ENCODE measurements at places on chromosomes 6 and 20. TPM values are rescaled to one million over a fixed set of nuclear protein-coding genes. Genes with fewer than 3 reads are reported as not detected.

The SIGLEC1 gene
- not detected for total RNA-seq

- H3K27me3 ChIP-seq, result no peaks in the 10 kb centered on the region
- H3K27ac ChIP-seq, result no peak overlapping the region
- peak overlapping the region; percentile 77 for H3K4me3 ChIP-seq
These were observed 988 bp downstream of the TXNDC5 start for GRCh38 chr6:7909323-7910276.

GRCh38 chr6:43173591-43174262 lies 2.7 kb downstream of the SRF start:
- H3K36me3 ChIP-seq, result peaks cover 26% of the 10 kb centered on the region
- peak overlapping the region; percentile 99 for H3K4me3 ChIP-seq
- H3K27ac ChIP-seq, result peak overlapping the region; percentile 89
- H3K4me1 ChIP-seq, result peaks cover 43% of the 10 kb centered on the region
- DNase-seq, result peak; percentile 33

The KIF13A gene
- not detected for total RNA-seq

DNA sequence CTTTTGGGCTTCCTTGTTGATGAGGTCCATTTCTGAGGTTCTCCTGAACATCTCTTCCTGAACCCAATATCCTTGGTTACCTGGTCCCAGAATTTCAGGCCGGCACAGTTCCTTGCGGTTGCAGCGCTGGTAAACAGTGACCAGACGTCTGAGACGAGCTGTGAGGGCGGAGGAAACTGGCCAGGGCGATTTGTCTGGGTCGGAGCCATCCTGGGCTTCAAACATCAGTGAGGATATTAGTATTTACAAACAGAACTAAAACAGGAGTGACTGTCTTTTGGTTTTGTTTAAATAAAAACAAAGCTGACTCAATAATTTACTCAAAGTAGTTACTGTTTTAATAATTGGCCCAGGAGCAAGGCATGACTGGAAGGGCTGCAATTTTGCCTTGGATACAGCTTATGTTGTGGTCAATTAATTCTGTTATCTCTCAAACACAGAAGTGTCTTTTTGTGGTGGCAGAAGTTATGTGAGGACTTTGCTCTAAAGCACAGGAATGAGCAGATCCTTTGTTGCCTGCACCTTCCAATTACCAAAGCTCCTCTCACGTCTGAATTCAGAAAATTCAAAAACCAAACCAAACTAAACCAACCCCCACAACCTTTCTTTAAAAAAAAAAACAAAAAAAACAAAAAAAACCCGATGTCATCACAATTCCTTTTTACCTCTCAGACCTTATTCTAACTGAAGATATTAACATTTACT lies 58.7 kb upstream of the EMILIN3 start:
- H3K27ac ChIP-seq, result no peak overlapping the region
- no peak overlapping the region for H3K4me3 ChIP-seq
- peaks cover 19% of the 10 kb centered on the region for H3K4me1 ChIP-seq
- H3K36me3 ChIP-seq, result peaks cover 40% of the 10 kb centered on the region
- DNase-seq, result no peak

DNA sequence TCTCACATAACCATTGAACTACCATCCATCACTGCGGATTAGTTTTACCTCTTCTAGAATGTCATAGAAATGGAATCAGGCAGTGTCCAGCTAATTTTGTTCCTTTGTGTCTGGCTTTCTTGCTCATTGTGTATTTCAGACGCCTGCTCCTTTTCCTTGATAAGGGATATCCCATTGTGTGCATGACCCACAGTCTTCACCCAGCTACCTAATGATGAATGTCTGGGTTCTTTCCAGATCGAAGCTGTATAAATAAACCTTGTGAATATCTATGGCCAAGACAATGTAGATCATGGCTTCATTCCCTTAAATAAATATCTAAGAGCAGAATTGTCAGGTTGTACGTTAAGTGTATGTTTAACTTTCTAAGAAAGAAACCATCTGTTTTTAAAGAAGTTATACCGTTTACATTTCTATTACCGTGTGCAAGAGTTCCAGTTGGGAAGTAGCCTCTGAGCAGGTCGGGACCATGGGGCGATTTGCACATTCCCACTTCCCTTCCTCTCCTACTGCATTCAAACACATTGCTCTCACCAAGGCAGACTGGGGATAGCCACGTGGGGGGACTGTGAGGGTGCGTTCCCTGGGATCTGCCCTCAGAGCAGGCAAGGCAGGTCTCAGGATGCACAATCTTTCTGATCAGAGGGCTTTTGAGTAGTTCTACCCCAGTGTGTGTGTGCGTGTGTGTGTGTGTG lies 13.1 kb downstream of the CD93 start:
- no peaks in the 10 kb centered on the region for H3K36me3 ChIP-seq
- no peak overlapping the region for H3K4me3 ChIP-seq
- DNase-seq, result no peak
- no peaks in the 10 kb centered on the region for H3K27me3 ChIP-seq

DNA sequence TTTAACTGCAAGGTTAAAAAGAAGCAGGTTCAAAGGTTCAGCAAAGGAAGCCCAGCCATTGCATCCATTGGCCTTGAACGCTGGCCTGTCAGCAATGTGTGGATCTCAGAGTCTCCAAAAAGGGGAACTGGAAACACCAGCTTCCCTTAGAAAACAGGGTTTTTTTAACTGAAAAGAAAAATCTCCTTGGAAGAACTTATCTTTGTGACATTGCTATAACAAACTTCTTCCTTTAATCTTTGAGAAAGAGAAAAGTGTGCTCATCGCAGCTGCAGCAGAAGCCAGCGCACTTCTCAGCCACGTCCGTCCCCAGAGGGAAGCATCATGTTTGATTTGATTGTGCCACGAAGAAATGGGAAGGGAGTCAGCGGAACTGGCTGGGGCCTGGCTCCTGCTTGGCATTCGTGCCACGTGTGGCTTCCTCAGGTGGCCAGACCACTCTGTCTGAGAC lies 215.0 kb downstream of the SYNDIG1 start:
- no peak for DNase-seq
- no peak overlapping the region for H3K4me3 ChIP-seq
- no peaks in the 10 kb centered on the region for H3K27me3 ChIP-seq

- no peak overlapping the region for H3K27ac ChIP-seq
- no peak overlapping the region for H3K4me3 ChIP-seq
- no peaks in the 10 kb centered on the region for H3K36me3 ChIP-seq
- H3K4me1 ChIP-seq, result no peaks in the 10 kb centered on the region
- peaks cover 14% of the 10 kb centered on the region for H3K27me3 ChIP-seq
These were observed 7.4 kb upstream of the SLC52A3 start for GRCh38 chr20:775679-776135.

The ECT2L gene
- total RNA-seq, result not detected

Data from activated CD4-positive, alpha-beta memory T cell treated with anti-CD3 and anti-CD28 coated beads for 36 hours (primary cell).